B cell (primary cell): ENCODE measurements at places on chromosomes 2 and 18.

DNA sequence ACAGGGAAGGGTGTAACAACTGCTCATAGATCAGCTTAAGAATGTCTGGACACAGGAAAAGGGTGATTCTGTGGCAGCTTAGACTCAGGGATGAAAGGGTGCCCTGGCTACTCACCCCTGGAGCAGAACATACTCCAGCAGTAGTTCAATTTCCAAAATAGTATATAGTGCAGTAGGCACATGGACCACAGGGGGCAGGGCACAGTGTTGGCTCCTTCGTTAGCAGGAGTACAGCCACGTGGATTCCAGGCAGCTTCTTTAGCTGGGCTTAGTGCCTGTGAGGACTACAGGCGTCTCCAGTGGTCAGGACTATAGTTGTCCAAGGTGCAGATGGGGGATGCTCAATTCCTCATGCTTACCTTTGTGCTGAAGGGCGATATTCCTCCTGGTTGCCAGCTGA, 277.5 kb upstream of the DDX18 start:
- DNase-seq, result no peak

DNA sequence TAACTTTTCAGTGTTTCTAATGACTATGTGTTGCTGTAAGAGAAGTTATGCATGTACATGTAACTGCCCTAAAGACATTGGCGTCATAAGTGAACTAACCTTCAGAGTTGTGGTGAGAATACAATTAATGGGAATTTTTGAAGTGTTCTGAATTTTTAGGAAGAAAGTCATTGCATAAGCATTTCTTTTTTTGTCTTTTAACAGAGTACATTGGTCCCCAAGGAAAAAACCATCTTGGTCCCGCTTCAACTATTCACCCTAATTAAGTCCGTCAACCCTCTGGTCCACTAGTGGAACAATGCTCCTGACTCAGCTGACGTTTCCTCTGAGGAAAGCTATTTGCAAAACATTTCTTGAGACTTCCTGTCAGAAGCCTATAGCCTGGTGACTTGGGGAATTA, 41.1 kb upstream of the VIT start:
- DNase-seq, result no peak

DNA sequence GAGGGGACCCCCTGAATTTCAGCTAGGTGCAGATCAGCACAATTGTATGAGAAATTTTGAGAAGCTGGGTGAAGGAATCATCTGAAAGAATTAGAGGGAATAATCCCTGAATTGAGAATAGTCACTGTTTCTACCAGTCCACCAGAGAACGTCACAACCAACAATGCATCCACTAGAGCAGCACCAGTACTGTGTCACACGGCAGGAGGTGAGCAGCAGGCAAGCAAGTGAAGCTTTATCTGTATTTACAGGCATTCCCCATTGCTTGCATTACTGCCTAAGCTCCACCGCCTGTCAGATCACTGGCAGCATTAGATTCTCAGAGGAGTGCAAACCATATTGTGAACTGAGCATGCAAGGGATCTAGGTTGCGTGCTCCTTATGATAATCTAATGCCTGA, 40.7 kb downstream of the GDF7 start:
- no peak for DNase-seq

GRCh38 chr2:11589316-11589940, 55.6 kb downstream of the GREB1 start:
- DNase-seq, result no peak

DNA sequence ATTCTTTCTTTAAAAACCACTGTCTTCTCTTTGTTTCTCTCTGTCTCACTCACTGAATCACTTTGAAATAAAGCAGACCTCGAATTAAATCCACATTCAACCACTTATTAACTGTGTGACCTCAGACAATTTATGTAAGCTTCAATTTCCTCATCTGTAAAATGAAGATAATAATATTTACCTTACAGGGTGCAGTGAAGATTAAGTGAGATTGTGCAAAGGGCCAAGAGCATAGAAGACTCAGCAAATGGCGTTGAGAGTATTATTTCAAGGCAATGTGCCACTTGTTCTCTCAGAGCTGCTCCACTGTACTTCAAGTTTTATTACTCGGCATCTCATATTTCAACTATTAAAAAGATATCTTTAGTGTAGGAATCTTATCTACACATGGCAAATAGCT, 454.2 kb upstream of the HNRNPA3 start:
- DNase-seq, result no peak

GRCh38 chr18:58580623-58581022, 48.3 kb downstream of the ALPK2 start:
- DNase-seq, result no peak

DNA sequence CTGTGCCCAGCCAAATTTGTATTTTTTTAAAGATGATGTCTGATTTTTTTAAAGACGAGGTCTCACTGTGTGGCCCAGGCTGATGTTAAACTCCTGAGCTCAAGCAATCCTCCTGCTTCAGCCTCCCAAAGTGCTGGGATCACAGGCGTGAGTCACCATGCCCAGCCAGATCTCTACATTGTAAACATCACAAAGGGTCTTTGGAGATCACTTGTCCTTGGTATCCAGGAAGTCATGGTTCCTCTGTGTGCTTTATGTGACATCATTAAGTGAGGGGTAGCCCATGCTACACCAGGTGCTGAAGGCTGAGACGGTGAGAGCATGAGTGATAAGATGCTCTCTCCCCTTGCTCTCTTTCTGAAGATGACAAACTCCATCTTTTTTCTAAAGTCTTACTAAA, 7.0 kb upstream of the NUP35 start:
- no peak for DNase-seq

DNA sequence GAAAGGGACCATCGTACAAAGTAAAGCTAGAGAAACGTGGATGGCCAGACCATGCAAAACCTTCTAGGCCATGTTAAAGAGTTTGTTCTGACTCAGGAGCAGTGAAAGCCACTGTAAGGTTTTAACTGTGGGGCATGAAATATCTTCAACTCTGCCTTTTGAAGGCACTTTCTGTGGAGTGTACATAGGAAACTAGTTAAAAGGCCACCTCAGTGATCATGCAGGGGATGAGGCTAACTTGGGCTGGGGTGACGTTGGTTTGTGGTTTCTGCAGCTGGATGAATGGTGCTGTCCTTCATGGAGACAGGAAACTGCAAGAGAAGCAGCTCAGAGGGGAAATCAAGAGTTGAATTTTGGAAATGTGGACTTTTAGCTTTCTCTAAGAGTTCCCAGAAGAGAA, 190.7 kb downstream of the CDCA7 start:
- DNase-seq, result no peak

DNA sequence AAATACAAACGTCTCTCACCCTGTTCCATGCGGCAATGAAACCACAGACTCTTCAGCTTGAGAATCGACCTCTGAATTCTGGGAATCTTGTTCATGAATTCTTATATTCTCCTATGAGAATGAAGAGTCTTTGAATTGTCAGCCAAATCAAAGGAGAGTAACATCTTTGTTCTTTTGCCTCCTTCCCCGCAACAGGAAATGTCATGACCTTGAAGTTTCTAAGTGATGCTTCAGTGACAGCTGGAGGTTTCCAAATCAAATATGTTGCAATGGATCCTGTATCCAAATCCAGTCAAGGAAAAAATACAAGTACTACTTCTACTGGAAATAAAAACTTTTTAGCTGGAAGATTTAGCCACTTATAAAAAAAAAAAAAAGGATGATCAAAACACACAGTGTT, 21.8 kb downstream of the TNFAIP6 start:
- DNase-seq, result no peak

- no peak for DNase-seq
Observed at GRCh38 chr18:11096839-11097750, 52.3 kb downstream of the PIEZO2 start.

DNA sequence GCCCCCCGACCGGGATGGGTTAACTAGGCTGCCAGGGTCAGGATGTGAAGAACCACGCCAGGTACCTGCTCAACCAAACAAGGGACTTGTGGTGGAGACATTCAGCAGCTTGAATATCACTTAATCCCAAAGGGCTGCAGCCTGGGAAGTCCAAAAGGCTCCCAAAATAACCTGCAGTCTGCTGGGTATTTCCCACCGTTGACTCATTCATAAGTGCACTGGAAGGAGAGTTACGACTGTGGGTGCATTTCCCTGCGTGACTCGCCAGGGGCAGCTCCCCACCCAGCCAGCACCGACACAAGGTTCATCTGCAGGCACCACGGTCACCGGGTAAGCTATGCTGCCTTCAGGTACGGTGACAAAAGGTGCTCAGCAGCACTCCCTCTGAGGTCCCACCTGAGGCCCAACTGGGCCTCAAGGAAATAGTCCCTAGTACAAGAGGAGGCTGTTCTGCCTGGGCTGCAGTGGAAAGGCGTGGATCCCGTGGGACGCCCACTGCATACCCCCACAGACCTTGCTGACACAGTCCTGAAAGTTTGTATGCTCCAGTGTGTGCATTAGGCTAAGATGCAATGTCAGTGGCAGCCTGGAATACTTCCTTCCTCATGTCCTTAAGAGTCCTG, 86.5 kb downstream of the UXS1 start:
- peak; percentile 20 for DNase-seq

DNA sequence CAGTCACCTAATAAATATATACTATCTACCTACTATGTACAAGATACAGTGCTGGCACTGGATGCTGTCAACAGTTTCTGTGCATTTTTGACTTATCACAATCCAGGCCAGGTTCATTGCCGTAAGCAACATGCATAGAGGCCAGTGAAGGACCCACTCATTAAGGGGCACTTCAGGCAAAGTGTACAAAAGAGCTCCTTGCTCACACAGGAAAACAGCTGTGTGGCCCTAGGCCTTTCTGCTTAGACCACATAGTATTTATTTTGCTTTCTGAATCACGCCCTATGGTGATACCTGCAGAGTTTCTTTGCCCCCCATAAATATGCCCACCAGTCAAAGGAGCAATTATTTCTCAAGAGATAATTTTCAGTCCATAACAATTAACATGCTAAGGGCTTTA, 39.6 kb upstream of the STAT4 start:
- DNase-seq, result no peak

DNA sequence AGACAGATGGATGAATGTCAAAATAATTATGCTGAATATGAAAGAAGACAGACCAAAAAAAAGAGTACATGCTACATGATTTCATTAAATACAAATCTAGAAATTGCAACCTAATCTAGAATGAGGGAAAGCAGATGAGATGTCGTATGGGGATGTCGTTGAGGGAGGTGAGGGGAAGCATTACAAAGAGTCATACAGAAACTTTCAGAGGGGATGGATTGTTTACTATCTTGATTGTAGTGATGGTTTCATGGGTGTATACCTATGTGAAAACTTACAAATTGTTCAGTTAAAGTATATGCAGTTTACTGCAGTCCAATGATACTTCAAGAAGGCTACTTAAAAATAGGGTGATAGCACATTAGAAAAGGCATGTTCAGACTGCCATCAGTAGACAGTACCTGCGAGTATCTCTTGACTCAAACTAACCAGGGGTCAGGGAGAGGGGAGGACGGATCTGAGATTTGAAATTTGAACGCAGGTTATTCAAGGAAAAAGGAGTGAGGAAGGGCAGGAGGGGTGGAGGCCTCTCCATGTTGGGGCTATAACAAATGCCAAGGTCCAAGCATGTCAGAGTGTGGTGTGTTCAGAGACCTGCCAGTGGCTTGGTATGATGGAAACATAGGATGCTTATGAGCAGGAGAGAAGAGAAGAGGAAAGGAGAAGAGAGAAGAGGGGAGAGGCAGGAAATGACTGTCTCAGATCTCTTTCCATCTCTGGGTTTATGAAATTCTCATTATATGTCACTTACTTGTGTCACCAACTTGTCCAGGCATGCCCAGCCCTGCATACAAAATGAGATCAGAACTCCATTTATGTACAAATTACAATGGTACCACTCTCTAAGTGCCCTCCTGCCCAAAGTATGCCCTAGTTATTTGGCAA, 257.3 kb upstream of the CXCR4 start:
- no peak for DNase-seq

DNA sequence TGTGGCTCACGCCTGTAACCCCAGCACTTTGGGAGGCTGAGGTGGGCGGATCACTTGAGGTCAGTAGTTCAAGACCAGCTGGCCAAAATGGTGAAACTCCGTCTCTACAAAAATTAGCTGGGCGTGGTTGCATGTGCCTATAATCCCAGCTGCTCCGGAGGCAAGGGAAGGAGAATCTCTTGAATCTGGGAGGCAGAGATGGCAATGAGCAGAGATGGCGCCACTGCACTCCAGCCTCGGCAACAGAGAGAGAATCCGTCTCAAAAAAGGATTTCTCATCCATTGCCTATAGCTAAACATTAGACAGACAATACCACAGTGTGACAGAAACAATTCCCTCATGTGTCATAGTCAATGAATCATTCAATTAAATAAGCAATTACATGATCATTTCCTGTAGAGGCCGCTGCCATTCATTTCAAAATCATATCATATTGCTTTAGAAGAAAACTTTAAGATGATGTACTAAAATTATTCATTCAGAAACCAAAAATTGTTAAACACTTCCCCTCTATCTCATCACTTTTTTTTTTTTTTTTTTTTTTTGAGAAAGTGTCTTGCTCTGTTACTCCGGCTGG, 69.5 kb upstream of the TGIF1 start:
- peak; percentile 37 for DNase-seq

GRCh38 chr2:15809404-15809803, 130.9 kb upstream of the MYCN start:
- no peak for DNase-seq

- DNase-seq, result peak; percentile 72
Observed at GRCh38 chr18:24019641-24020331, 5.2 kb downstream of the TTC39C start.

- no peak for DNase-seq
Observed at GRCh38 chr2:203904022-203904421, 32.5 kb upstream of the ICOS start.

DNA sequence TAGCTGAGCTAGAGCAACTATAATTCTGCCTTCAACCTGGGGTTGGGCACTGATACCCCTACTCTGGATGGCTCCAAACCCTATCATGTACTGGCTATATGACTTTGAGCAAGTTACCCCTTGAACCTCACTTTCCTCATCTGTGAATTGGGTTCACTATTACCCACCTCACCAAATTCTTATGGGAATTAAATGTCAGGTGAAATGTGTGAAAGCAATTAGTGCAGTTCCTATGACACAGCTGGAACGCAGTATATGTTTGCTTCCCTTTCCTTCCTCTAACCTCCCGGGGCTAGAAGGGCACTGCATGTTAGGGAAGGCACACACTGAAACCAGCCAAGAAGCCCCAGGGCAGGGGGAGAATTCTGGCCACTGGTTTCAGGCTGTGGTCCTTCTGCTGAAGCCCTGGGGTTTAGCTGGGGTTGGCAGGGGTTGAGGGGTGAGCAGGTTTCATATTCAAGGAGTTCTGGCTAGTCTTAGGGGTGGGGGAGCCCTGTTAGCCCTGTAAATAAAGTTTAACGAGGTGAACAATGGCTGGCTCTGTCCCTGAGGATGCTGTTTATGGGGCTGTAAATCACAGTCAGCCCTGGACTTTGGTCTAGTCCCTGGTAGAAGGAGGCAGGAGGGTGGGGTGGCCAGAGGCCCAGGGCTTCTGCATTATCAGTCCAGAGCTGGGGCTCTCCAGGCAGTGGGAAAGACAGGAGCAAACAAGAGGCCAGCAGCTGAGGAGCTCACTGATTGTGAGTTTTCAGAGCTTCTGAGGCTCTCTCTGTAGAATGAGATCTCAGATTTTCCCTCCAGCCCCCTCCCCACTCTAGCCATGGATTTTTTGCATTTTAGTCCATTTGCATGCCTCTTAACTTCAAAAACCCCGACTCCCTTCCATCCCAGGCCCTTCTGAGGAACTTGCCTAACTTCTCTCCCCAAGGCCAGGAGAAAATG, 8.0 kb downstream of the PKDCC start:
- no peak for DNase-seq

- no peak for DNase-seq
Observed at GRCh38 chr2:97751752-97752151, 38.4 kb downstream of the ZAP70 start.
